ENCODE measurements at places on chromosomes 1 and 21.

GRCh38 chr1:60428127-60428526, 354.6 kb upstream of the C1orf87 start:
- DNase-seq: no peak

DNA sequence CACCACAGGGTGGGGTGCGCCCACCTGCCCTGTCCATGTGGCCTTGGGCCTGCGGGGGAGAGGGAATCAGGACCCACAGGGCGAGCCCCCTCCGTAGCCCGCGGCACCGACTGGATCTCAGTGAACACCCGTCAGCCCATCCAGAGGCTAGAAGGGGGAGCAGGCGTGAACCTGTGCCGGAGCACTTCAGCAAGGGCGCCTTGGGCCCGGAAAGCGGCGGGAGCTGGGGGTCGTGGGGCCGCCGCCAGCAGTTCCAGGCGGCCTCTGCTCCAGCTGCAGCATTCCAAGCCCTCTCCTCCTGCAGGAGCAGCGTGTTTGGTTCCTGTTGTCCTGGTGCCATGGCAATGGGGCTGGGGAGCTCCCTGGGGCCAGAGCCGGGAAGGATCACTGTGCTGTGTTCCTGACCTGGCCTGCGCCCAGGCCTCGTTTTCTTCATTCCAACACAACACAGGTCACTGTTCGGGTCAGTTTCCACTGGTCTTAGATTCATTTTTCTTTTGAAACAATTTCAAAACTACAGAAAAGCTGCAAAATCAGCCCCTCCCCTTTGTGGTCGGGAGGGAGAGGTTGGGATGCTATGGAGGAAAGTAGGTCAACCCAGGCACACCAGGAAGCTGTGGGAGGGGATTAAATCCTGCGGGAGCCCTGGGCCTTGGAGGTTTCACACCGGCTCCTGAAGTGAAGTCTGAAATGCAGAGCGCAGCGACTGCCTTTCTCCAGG, 18.8 kb downstream of the SLX9 start:
- DNase-seq: no peak

GRCh38 chr1:44315521-44315920, 39.5 kb downstream of the ERI3 start:
- no peak for DNase-seq

DNA sequence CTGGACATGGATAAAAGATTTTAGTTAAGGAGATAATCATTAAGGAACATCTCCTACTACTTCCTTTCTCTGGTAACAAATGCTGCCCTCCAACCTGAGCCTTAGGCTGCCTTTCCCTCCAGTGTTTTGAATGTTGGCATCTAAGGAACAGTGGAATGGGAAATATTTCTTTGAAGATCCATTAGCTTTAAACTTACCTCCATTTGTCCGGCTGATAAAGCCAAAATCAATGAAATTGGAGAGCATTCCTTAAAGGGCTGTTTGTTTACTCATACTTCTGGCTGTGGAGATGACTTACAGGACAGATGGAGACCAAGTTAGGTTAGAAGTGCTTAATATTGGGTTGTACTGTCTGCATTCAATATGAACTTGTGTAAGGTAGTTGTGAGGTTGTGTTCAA, 439.1 kb downstream of the PLA2G4A start:
- no peak for DNase-seq

GRCh38 chr1:201318504-201319340, 35.4 kb downstream of the PKP1 start:
- DNase-seq: no peak

GRCh38 chr21:45639206-45640000, 4.1 kb upstream of the PCBP3 start:
- DNase-seq: no peak

DNA sequence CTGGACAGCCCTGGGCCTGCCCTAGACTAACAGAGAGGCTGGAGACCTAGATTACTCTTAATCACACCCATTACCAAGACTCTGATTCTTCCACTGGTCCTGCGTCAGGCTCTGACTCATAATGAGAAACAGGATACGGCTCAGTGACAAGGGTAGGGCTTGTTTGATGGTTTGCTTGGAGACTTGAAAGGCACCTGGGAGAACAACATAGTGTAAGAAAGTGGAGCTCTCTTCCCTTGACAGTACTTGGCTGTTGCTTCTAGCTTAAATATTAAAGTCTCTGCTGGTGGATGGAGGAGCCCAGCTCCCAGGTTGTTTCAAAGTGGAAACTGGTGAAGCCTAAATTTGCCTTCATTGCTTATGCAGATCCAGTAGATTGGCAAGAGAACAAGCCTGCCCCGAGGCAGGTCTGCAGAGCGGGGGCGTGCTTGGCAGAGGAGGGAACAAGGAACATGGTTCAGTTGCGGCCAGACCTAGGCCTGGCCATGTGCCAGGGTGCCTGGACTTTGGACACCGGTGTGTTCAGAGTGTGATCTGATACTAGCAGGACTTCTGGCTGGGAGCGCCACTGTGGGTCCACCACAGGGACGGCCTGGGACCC, 480.6 kb downstream of the CAMTA1 start:
- DNase-seq: no peak

DNA sequence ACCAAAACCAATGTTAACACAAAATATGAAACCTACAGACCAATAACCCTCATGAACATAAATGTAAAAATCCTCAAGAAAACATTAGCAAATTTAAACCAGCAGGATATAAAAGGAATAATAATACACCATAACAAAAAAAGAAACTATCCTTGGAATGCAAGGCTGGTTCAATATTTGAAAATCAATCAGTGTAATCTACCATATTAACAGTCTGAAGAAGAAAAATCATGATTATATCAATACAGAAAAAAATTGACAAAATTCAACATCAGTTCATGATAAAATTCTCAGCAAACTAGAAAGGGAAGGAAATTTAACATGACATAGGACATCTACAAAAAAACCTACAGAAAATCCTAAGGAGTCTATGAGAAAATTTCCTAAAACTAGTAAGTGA, 19.8 kb downstream of the PRMT2 start:
- no peak for DNase-seq

GRCh38 chr1:231134624-231135023, 27.2 kb upstream of the TRIM67 start:
- DNase-seq: no peak

- no peak for DNase-seq
Measured at GRCh38 chr1:110360431-110360830, 21.3 kb downstream of the RBM15 start.

Data from stimulated activated CD8-positive, alpha-beta memory T cell treated with anti-CD3 and anti-CD28 coated beads, Interleukin-15, amount 100 ng/mL, for 1 hour (primary cell).